Stimulated activated naive CD4-positive, alpha-beta T cell (primary cell): ENCODE measurements at places on chromosomes 6 and 20.

GRCh38 chr20:39503902-39504709 lies 542.0 kb downstream of the DHX35 start:
- no peak for DNase-seq

GRCh38 chr20:17896193-17896723 lies 72.3 kb downstream of the SNX5 start:
- no peak for DNase-seq

GRCh38 chr20:40883097-40883496 lies 145.5 kb upstream of the TOP1 start:
- DNase-seq, result no peak

DNA sequence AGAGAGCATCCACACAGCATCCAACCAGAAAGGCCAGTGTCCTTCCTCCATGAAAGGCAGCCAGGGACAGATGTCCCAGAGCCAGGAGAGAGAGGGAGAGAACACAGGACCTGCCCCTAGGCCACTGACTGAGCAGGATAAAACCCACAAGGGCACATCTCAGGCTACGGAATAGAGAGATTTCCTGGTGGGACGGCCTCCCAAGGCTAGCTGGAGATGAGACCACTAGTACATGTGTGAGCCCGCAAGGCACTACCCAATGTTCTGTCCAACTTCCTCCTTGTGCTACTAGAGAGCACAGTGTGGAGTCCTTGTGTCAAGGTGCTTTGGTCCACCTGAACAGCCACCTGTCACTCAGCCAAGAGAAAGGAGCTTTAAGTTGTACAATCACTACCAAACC lies 44.2 kb downstream of the PLCG1 start:
- no peak for DNase-seq

GRCh38 chr6:44074439-44074812 lies 52.8 kb downstream of the MRPL14 start:
- no peak for DNase-seq

DNA sequence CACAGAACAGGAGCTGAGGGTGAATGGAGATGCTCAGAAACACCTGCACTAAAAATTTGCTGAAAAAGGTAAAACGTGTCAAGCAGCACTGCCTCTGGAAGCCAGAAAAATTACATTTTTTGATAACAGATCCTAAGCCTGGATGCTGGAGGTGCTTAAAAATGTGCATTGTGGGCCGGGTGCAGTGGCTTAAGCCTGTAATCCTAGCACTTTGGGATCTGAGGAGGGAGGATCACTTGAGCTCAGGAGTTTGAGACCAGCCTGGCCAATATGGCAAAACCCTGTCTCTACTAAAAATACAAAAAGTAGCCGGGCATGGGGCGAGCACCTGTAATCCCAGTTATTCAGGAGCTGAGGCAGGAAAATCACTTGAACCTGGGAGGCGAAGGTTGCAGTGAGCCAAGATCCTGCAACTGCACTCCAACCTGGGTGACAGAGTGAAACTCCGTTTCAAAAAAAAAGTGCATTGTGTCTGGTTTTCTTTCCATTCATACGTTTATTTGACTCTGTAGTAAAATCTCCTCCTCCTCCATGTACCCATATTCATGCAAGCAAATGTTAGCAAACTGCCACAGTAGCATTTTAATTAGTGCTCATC lies 587 bp upstream of the BTN3A1 start:
- DNase-seq, result no peak

DNA sequence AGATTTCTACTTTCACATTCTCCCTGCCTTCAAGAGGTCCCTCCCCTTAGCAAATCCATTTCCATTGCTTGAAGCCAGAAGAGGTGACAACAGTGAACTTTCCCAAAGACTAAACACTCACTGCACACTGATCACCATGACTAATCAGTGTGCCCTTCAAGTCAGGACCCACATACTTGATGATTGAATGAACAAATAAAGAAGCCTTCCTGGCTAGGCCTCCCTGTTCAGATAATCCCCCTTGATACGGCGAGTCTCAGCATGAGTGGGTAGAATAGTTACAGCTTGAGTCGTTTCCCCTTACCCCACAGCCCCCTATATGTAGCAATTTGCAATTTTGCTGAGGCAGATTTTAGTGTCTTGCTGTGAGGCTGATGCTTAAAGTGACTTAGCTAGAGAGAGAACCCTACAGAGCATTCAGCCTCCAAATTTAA lies 102.2 kb downstream of the UNC5CL start:
- DNase-seq, result no peak

- no peak for DNase-seq
Measured at GRCh38 chr6:4599924-4600323, 176.3 kb upstream of the CDYL start.

GRCh38 chr6:148547110-148547509 lies 199.7 kb upstream of the UST start:
- no peak for DNase-seq

DNA sequence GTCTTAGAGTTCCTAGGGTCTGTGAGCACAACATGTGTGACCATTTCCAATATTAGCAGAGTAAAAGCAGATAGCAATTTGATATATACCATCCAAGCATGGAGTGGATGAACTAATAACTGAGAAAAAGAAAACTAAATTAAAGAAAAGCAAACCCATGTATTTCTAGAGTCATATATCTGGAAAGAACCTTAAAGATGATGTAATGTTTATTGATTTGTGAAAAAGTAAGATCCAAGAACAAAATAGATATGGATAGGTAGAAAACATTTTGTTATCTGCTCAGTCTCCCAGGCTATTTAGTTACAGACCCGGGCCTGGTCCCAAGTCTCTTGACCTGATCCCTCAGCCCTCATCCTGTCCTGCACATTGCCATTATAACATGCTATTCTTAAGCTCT lies 526.8 kb downstream of the EPM2A start:
- no peak for DNase-seq

GRCh38 chr6:43386492-43386891 lies 17.0 kb upstream of the ZNF318 start:
- peak; percentile 36 for DNase-seq

- DNase-seq, result no peak
Measured at GRCh38 chr20:19328676-19329075, 116.2 kb downstream of the SLC24A3 start.

DNA sequence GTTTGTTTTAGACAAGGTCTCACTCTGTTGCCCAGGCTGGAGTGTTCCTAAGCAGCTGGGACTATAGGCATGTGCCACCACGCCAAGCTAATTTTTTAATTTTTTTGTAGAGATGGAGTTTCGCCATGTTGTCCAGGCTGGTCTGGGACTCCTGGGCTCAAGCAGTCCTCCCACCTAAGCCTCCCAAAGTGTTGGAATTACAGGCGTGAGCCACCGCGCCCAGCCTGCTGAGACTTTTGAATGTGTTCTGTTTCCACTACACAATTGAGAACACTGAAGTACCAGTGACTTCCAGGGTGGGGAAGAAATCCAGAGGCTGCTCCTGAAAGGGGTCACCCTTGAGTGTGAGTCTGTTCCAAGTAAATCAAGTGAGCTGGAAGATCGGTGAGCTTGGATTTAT lies 81.3 kb upstream of the ARMC2 start:
- no peak for DNase-seq

DNA sequence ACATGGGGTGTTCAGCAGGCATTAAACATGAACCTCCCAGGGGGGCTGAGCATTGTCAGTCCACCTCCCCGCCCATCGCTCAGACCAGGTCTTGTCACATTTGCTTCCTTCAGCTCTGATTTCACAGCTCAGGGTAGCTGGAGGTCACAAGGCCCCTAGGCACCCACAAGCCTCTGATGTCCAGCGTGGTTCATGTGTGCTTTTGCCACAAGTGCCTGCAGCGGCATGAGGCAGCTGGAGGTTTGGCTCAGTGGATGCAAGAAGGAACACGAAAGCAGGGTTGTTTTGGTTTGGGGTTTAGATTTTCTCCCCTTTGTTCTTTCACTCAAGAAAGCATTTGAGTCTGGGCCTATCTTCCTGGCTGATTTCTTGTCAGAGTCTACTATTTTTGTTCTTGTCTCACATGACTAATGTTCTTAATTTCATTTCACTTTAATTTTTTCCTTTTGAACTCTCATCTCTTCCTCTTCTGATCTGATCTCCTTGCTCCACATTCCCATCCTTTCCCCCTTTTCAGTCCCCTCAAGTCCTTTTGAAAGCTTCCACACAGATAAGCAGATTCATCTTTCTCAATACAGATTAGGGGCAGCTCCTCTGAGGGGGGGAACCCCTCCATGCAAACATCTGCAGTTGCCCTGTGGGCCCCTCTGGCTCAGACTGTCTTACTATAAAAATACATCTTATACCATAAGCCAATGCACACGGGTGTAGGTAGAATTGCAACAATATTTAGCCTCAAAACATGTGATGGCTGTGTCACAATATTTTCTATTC lies 68.1 kb upstream of the CEP85L start:
- peak; percentile 60 for DNase-seq

DNA sequence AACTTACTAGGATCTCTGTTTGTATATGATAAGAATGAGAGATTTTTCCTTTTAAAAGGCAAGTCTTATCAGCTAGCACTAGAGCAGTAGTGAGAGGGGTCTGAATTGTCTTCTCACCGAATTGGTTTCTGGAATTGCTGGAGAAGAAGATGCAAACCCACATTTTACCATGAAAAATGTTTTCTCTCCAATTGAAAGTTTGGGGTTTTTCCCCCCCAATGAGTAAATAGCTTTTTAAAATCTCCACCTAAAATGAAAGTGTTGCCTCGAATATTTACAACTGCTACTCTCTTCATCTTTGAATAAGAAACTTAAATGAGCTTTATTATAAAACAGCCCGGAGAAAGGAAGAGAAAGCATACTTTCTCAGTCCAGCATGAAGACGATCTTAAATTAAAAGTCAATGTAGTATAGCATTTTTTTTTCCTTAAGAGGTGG lies 1.8 kb downstream of the TCF21 start:
- no peak for DNase-seq

DNA sequence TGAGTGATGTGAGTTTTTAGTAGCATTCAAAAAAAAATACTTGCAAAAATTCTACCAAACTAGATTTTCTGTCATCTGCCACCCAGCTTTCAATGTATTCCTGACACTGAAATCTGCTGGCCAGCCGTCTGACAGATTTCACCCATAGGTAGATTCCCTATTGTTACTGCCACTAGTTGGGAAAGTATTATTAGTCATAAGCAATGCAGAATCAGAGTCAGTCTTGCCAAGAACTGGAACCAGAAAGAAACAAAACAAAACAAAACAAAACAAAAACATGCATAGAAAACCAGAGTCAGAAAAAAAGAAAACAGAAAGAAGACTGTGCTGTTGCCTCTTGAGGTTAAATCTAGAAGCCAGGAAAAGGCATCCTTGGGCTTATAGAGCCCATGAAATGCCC lies 293.1 kb upstream of the KCNQ5 start:
- no peak for DNase-seq

DNA sequence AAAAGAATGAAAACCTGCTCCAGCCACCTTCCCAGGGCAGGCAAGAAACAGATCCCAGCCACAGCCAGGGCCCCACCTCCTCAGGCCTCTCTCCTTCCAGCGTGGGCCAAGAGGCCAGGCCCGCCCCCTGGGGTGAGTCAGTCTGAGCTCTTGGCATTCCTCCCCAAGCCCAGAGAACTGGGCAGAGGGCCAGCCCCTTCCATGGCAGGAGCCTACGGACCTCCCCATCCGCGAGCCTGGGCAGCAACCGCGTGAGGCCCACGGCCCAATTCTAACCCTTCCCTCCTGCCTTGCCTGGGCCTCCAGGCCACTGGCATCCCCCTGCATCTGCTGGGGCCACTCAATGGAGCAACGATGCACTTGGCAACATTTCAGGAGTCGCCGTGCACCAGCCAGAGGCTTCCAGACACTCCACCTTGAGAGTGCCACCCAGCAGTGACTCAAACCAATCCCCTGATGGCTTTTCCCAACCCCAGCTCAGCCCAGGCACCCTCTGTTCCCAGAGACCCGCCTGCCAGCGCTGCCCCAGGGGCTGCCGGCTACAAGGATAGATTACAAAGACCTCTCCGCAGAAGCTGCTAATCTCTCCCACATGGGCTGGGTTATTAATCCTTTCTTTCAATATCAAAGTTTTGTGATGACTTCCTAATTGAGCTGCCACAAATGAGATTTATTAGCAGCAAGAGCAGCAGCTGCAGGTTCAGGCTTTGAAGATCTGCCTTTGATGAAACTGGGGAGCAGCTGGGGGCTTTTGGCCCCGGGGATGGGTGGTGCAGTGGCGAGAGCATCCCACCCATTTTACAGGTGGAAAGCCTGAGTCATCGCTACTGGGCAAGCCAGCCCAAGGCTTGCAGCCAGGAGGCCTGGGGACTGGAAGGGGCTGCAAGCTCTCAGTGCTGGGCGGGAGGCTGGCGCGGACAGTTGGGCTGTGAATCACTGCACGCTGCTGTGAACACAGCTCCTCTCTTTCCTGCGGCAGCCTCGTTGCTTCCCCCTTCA lies 85.7 kb downstream of the NFATC2 start:
- no peak for DNase-seq

- DNase-seq, result no peak
Measured at GRCh38 chr20:51958099-51959065, 156.1 kb upstream of the SALL4 start.

DNA sequence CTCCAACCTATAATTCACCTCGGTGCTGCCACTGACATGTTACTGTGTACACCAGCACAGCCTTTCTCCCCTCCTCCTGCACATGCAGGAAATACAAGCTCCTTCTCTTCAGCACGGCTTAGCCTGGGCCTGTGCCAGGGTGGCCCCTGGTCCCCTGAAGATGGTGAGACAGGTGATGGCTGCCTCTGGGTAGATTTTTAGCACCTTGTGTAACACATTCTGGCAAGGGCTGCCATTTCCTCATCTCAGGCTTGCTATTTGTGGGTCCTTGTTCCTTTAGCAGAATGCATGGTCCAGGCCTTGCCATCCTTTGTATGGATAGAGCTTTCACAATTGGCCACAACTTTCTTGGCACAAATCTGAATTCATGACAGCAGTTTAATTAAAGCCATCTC lies 151.3 kb downstream of the CDC5L start:
- no peak for DNase-seq

DNA sequence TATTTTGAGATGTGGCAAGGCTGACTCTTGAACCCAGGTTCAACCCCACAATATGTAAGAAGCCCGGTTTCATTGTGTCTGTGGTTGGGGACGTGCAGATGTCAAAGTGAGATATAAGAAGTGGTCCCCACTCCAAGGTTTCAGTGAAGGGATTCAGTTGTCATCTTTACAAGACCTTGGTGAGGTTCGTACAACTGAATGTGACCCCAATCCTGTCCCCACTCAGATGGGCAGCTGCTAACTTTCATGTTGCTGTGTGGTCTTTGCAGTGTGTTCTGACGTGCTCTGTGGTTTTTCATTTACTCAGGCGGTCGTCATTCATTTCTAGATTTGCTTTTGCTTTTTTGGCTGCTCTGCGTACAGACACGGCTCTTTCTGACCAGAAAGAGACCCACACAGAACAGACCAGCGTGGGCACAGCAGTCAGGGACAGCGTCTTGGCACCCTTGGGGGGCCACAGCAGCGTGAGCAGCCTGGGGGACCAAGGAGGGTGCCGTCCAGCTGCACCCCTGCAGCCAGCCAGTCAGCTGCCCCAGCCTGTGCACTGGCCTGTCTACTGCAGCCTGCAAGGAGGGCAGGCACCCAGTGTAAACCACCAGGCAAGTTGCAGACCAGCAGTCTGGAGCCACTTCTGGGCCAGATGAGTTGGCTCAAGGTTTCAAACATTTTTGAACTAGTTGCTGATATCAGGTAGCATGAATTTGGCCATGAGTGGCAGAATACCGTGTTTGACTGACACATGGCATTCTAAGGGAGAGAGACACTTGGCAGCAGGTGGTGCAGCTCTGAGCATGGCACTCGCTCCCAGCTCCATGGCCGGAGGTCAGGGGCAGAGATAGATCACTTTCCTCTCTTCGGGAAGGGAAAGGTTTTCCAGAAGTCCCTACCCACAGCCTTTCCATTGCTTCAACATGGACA lies 49.4 kb upstream of the IRF4 start:
- no peak for DNase-seq
